ENCODE measurements at places on chromosomes 12 and 14. TPM values are rescaled to one million over a fixed set of nuclear protein-coding genes. Genes with fewer than 3 reads are reported as not detected.

DEPDC4 gene
- 0.65 TPM for total RNA-seq

NOS1 gene
- total RNA-seq = not detected

OTOGL gene
- total RNA-seq = under 0.01 TPM

PRKD1 gene
- total RNA-seq = 19.6 TPM

CCDC38 gene
- total RNA-seq = not detected

Measured in smooth muscle cell of the umbilical artery (primary cell).